ENCODE measurements at places on chromosomes 16 and 17.

DNA sequence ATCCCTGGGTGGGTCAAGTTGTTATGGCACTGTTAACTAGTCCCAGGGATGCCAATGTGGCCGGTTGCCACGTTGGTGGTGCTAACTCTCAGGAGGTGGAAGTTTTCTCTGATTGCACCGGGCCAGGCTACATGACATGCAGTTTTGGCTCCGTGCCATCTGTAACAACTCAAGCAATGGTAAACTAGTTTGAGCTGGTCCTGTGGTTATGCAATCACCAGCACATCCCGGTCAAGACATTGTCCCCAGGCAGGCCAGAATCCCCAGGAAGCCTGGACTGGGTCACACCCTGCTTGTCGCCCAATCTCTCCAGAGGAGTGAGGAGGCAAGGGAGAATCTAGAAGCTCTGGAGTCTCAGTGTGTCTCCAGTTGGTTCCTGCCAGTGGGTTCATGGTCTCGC lies 10.1 kb upstream of the CCL17 start:
- no peak for DNase-seq

GRCh38 chr17:70636517-70637133 lies 467.3 kb downstream of the KCNJ2 start:
- no peak for DNase-seq

GRCh38 chr17:46944931-46945330 lies 22.0 kb downstream of the GOSR2 start:
- DNase-seq, result no peak

DNA sequence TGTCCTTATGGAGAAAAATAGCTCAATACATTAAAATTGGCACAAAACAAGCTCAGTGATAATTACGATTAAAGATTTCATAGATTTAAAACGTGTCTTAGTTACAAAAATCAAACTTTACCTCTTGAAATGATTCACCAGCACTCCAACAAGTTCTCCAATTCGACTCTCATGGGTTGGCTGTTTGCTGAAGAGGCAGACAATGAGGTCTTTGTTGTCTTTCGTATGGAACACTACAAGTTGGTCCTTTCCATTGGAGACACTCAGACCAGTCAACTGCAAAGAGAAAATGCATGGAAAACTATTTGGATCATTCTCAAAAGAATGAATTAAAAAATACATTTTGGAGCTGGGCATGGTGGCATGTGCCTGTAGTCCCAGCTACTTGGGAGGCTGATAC lies 118.2 kb downstream of the CDK5R1 start:
- DNase-seq, result no peak

- DNase-seq, result no peak
Observed at GRCh38 chr16:84927621-84928591, 83.4 kb downstream of the ZDHHC7 start.

GRCh38 chr16:19177111-19177739 lies 9.2 kb downstream of the SYT17 start:
- DNase-seq, result no peak

DNA sequence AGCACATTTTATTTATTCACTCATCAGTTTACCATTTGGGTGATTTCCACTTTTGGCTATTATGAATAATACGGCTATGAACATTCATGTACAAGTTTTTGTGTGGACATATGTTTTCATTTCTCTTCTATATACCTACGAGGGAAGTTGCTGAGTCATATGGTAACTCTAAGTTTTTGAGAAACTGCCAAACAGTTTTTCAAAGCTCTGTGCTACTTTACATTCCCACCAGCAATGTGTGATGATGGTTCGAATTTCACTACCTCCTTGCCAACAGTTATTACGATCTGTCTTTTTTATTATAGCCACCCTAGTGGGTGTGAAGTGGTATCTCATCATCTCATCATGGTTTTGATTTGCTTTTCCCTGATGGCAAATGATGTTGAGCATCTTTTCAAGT lies 63.7 kb upstream of the MRTFB start:
- no peak for DNase-seq

GRCh38 chr17:67377488-67378453 lies 690 bp downstream of the PITPNC1 start:
- DNase-seq, result no peak

DNA sequence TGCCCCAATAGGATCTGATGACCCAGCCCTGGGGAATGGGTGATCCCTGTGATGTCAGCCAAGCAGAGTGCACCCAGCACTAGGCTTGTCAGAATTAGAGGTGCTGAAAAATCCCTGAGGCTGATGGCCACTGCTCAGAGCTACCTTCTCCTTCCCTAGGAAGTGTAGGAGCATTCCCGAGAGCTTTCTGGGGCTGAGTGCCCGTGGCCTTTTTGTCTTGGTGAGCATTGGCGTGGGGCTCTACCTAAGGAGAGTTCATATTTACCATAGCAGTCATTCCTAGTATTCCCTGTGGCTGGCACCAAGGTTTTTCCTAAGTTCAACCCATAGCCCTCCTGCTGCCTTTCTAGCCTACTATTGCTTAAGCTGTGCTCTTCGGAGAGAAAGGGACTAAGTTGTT lies 22.6 kb upstream of the ARHGAP23 start:
- no peak for DNase-seq

GRCh38 chr16:75416904-75417565 lies 16.3 kb downstream of the CFDP1 start:
- no peak for DNase-seq

DNA sequence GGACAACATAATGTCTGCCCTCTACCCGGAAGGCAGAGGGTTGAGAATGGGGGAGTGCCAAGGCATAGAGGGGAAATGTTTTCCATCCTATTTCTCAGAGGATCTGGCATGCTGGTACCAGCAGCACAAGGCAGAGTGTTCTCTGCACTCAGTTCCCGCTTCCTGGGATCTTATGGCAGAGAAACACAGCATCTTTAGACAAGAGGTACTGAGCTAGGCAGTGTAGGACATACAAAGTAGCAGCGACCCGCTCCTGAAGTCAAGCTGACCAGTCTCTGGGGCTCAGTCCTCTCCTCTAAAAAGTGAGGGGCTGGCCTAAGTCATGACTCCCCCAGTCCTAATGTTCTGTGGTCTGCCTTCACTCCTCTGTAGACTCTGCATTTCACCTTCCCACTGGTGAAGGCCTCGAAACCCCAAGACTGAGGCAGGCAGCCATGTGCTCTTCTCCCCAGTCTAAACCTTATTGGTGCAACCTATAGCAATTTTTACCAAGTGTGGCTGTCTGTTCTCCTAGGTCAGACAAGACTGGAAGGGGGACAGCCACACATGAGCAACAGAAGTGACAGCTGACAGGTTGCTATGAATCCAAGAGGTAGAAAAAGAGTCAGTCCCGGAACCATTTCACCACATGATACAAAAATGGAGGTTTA lies 11.3 kb upstream of the TSPOAP1 start:
- no peak for DNase-seq

GRCh38 chr17:609232-609810 lies 105.3 kb downstream of the VPS53 start:
- no peak for DNase-seq

- no peak for DNase-seq
Observed at GRCh38 chr16:14063618-14064581, 7.2 kb upstream of the MRTFB start.

DNA sequence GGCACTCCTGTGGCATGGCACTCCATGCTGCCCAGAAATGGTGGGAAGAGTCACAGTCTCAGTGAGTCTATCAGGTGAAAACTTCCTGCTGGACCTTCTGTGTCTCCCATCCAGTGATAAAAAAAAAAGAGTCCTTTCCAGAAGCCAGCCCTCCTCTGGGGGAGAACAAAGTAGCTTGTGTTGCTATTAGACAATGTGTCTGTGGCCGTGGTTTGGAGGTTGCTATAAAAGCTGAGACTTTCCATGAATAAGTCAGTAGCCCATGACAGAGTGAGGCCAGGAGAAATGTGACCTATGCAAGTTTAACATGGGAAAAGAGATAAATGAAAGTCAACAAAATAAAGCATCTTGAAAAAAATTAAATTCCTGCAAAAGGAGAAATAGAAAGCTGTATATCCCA lies 250.7 kb upstream of the MON1B start:
- DNase-seq, result no peak

- no peak for DNase-seq
Observed at GRCh38 chr16:53147500-53148065, 92.8 kb downstream of the CHD9 start.

DNA sequence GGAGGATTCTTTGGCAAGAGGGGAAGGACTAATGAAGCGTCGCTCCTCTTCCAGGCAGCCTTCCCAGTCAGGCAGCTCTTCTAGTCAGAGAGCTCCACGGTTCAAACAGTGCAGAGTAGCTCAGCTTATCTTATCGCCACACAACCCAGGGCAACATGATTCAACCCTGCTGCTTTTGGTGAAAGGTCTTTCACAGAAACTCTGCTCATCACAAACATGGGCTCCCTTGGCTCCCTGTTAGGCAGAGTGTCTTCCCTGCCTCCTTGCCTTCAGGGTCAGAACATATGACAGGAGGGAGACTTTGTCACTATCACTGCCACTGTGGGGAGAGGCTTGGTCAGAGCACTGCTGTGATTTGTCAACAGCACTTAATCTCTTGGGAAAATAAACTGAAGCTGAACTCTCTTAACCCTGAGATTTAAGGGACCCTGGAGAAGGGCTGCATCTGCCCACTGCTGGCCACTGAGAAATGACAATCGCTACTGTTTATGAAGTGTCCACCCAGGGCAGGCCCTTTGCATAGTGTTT lies 6.9 kb upstream of the SLC13A2 start:
- DNase-seq, result no peak

GRCh38 chr17:36932694-36933511 lies 4.4 kb upstream of the LHX1 start:
- DNase-seq, result no peak

- no peak for DNase-seq
Observed at GRCh38 chr16:66289051-66289680, 77.3 kb upstream of the CDH5 start.

GRCh38 chr16:1887711-1888354 lies 15.9 kb upstream of the MEIOB start:
- no peak for DNase-seq

GRCh38 chr17:48433896-48434295 lies 3.9 kb upstream of the SKAP1 start:
- DNase-seq, result no peak

GRCh38 chr16:81831722-81832126 lies 52.6 kb downstream of the PLCG2 start:
- DNase-seq, result no peak

DNA sequence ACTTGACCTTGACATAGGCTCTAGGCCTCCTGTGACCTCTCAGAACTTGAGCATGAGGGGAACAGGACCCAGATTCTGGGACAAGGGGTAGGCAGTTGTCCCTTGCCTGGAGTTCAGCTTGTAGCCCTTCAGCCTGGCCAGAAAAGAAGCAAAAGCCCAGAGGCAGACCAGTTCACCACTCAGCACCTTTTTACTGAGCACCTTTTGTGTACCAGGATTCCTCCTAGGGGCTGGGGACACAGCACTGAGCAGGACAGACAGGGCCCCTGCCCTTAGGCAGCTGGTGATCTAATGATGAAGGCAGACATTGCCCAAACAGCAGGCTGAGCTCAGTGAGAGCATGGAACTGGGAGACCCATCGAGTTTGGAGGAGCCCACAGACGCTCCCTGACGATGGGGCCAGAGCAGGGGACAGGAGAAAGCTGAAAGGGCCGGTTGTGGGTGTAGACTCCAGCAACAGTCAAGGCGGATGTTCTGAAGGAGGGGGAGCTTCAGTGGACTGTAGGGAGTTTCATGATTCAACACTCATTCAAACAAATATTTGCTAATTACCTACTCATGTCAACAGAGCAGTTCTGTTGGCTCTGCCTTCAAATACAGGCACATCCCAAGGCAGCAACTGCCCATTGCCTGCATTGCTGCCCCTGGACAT lies 32.0 kb downstream of the SBK1 start:
- no peak for DNase-seq

GRCh38 chr17:56765449-56765848 lies 68.3 kb downstream of the C17orf67 start:
- DNase-seq, result no peak

DNA sequence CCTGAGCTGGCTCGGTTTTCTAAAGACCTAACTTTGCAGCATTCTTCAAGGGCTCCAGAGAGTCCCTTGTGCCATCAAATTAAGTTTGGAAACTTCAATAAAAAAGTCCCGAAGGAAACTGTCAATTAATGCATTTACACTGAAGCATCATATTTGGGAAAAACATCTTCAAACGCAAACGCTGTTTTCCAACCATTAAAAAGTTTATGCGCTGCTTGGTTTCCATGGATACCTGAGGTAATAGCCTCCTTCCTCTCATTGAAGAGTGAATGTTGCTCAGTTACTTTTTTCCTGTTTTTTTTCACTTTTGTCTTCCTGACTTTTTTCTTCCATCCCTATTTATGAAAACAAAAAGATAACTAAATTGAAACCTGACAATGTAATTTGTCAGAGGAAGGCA lies 399.1 kb downstream of the MAF start:
- DNase-seq, result no peak

- DNase-seq, result no peak
Observed at GRCh38 chr16:75483222-75483621, 12.0 kb downstream of the CHST6 start.

GRCh38 chr17:42180411-42180921 lies 476 bp downstream of the KCNH4 start:
- DNase-seq, result no peak

DNA sequence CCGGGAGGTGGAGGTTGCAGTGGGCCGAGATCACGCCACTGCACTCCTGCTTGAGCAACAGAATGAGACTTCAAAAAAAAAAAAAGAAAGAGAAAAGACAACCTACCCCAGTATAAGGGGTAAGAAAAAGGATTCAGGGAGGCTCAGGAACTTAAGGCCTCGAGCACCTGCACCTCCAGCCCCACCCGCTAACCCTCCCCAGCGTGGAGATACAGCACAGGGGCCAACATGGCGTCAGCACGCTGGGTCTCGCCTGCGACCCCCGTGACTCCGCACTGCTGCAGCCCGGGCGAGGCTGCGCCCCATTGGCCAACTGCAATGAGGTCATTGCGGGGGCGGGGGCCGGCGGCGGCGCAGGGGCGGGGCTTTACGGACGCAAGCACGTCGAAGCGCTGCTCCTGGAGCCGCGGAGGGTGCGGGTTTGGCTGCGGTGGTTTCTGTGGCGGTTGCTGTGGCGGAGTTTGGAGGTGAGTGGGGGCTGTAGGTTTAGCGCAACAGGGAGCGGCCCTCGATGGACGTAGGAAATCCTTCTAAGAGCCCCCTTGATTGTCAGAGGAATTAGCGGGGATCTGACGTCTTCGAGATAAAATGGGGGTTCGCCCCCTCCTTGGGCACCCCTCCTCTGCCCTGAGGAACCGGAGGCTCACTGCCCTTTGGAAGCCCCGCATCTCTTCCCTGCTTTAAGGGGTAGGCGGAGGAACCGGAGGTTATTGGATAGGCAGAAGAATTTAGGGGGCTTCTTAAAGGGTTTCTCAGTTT lies at the start of gene ATP6V0A1:
Gene ATP6V0A1, plus strand, starts transcription at position 382 of the 759 bp plus-strand sequence. CDS start 2,017 bp downstream, outside the sequence.
- DNase-seq, result peak; percentile 78

DNA sequence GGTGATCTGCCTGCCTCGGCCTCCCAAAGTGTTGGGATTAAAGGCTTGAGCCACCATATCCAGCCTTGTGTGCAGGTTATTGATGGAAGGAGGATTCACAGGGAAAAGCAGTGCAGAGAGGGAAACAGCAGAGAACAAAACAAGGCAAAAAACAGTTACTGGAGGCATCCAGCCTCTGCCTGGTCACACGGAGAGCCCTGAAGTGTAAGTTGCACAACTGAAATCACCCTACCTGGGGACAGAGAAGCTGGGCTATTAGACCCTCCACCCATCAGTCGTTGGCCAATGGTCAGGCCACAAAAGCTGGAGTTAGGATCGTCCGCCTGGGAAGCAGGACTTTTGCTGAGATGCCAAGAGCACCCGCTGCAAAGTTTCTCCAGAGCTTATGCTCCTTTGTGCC lies 57.9 kb upstream of the BCO1 start:
- no peak for DNase-seq

- DNase-seq, result no peak
Observed at GRCh38 chr17:73625006-73625405, 19.2 kb downstream of the SDK2 start.
